ENCODE measurements at places on chromosomes 6 and 20. TPM values are rescaled to one million over a fixed set of nuclear protein-coding genes. Genes with fewer than 3 reads are reported as not detected.

Gene SLC13A3
- 6.1 TPM for total RNA-seq

Gene GLO1
- 210 TPM for total RNA-seq

Gene HCK
- not detected for total RNA-seq

Gene BPIFB2
- not detected for total RNA-seq

Gene DPPA5
- not detected for total RNA-seq

Gene CRIP3
- not detected for total RNA-seq

Data from bronchus fibroblast of lung (primary cell).